ENCODE measurements at places on chromosomes 13 and 19. TPM values are rescaled to one million over a fixed set of nuclear protein-coding genes. Genes with fewer than 3 reads are reported as not detected.
A peak's percentile ranks its signal among the peaks of the same experiment; 100 is the strongest.

ERICH4 gene
- not detected for total RNA-seq

GRCh38 chr19:18227781-18228271 lies 1.6 kb upstream of the PDE4C start:
- no peak for DNase-seq
- H3K4me3 ChIP-seq, result no peak overlapping the region
- H3K27ac ChIP-seq, result no peak overlapping the region
- H3K27me3 ChIP-seq, result no peaks in the 10 kb centered on the region
- H3K36me3 ChIP-seq, result no peaks in the 10 kb centered on the region

DNA sequence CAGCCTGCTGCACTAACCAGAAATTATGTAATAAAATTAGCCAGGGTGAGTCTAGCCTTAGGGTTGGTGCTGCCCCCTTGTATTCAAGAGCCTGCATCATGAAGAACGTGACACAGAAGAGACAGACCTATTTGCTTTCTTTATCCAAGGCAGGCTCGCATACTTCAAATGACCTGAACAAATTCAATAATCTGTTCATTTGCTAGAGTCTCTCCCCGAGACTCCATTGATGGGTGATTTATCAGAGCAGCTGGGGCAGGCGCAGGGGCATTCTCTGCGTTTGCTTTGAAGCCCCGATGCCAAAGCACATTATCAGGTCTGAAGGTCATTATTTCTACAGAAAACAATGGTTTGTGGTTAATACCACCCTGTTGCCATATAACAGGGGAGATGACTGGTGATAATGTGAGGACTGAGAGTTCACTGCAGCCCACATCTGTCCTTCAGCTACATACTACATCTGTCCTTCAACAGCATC lies 520.3 kb downstream of the DIAPH3 start:
- H3K27ac ChIP-seq, result no peak overlapping the region
- H3K4me3 ChIP-seq, result no peak overlapping the region
- DNase-seq, result no peak
- peaks cover 21% of the 10 kb centered on the region for H3K4me1 ChIP-seq

DNA sequence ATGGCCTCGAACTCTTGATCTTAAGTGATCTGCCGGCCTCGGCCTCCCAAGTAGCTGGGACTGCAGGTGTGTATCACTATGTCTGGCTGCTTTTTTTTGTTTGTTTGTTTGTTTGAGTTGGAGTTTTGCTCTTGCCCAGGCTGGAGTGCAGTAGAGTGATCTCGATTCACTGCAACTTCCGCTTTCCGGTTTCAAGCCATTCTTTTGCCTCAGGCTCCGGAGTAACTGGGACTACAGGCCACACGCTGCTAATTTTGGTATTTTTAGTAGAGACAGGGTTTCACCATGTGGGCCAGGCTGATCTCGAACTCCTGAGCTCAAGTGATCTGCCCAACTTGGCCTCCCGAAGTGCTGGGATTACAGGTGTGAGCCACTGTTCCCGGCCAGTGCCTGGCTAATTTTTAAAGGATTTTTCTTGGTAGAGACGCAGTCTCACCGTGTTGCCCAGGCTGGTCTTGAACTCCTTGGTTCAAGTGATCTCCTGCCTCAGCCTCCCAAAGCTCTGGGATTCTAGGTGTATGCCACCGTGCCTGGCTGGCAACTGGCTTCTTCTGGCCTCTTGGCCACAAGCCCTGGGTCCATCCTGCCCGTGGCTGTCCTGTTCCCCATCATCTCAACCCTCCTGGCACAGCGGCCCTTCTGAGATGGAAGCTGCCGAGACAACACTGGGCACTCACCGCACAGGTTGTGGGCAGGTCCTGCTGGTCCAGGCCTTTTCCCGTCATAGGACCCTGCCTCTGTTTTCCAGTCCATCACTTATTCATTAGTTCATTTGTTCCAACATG lies 11.5 kb downstream of the TECR start:
- H3K27ac ChIP-seq, result peak overlapping the region; percentile 27
- DNase-seq, result no peak
- H3K4me3 ChIP-seq, result no peak overlapping the region
- no peaks in the 10 kb centered on the region for H3K27me3 ChIP-seq
- no peaks in the 10 kb centered on the region for H3K36me3 ChIP-seq
- peaks cover 14% of the 10 kb centered on the region for H3K4me1 ChIP-seq

- DNase-seq, result no peak
- no peaks in the 10 kb centered on the region for H3K4me1 ChIP-seq
- H3K4me3 ChIP-seq, result no peak overlapping the region
- H3K27ac ChIP-seq, result no peak overlapping the region
- H3K36me3 ChIP-seq, result no peaks in the 10 kb centered on the region
Observed at GRCh38 chr19:19527674-19528625, 761 bp upstream of the YJEFN3 start.

- H3K4me3 ChIP-seq, result no peak overlapping the region
- H3K27me3 ChIP-seq, result no peaks in the 10 kb centered on the region
- H3K27ac ChIP-seq, result peak overlapping the region; percentile 73
- H3K4me1 ChIP-seq, result peaks cover 64% of the 10 kb centered on the region
- no peak for DNase-seq
- H3K36me3 ChIP-seq, result peaks cover 3% of the 10 kb centered on the region
Observed at GRCh38 chr13:106529415-106530170, 5.9 kb downstream of the EFNB2 start.

- no peaks in the 10 kb centered on the region for H3K36me3 ChIP-seq
- peak overlapping the region; percentile 32 for H3K27ac ChIP-seq
- no peak overlapping the region for H3K4me3 ChIP-seq
- H3K27me3 ChIP-seq, result no peaks in the 10 kb centered on the region
- peaks cover 20% of the 10 kb centered on the region for H3K4me1 ChIP-seq
- DNase-seq, result no peak
Observed at GRCh38 chr19:33075519-33075918, 5.5 kb upstream of the GPATCH1 start.

UPF1 gene
- 93.8 TPM for total RNA-seq

GRCh38 chr19:48844472-48844871 lies 8.2 kb upstream of the HSD17B14 start:
- H3K4me1 ChIP-seq, result peaks cover 4% of the 10 kb centered on the region
- H3K27me3 ChIP-seq, result no peaks in the 10 kb centered on the region
- H3K4me3 ChIP-seq, result no peak overlapping the region
- peak; percentile 80 for DNase-seq
- no peaks in the 10 kb centered on the region for H3K36me3 ChIP-seq

DNA sequence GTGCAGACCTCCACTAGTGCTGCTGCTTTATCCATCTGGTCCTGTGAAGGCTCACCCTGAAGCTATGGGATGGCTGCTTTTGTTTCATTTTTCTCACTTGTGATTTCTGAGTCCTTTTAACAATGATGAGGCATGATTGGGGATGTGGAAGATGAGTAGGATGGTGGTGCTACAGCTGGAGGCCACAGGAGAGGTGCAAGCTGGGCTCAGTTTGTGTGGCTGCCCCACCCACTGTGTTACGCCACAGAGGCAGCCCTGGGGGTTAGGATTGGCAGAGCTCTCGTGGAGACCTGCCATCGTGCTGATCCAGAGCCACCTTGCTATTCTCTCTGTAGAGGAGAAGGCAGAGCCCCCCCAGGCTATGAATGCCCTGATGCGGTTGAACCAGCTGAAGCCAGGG lies 19.6 kb upstream of the QTRT1 start:
- no peak for DNase-seq
- H3K27ac ChIP-seq, result no peak overlapping the region
- no peaks in the 10 kb centered on the region for H3K27me3 ChIP-seq
- no peak overlapping the region for H3K4me3 ChIP-seq

DNA sequence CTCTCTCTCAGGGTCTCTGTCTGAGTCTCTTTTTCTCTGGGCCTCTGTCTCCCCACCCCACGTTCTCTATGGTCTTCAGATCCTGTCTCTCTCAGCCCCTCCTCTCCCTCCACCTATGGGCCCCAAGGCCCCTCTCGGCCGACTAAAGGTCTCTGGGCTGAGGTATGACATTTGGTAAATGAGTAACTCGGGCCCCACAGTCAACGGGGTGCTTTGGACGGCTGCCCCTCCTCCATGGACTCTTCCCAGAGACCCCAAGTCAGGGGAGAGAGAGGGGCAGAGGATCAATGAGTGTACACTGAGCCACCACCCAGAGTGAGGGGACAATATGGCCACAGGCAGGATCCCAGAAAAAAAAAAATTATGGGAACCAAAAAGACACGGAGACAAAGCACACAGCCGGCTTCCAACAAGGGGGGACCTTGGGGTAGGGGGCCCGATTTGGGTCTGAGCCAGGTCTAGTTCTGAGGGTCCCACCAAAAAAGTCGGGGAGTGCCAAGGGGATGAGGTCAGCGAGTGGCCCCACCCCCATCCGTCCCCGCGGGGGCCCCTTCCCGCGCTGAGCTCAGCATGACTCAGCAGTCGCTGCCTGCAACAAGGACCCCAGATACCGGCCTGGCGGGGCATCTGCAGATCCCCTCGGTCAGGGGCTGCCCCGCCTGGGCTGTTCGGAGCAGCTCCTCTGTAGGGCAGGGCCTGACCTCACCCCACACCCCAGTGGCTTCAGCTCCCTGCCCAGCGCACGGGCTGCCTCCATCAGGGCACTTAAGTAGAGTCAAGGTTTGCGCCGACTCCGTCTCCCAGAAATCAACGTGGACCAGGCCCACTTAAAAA lies 1.5 kb upstream of the FTL start:
- H3K36me3 ChIP-seq, result peaks cover 11% of the 10 kb centered on the region
- peaks cover 33% of the 10 kb centered on the region for H3K4me1 ChIP-seq
- H3K27me3 ChIP-seq, result no peaks in the 10 kb centered on the region
- H3K4me3 ChIP-seq, result peak overlapping the region; percentile 95
- H3K27ac ChIP-seq, result peak overlapping the region; percentile 96

- DNase-seq, result no peak
- no peaks in the 10 kb centered on the region for H3K36me3 ChIP-seq
- no peak overlapping the region for H3K4me3 ChIP-seq
- H3K27me3 ChIP-seq, result no peaks in the 10 kb centered on the region
- H3K4me1 ChIP-seq, result peaks cover 17% of the 10 kb centered on the region
Observed at GRCh38 chr13:26017932-26018665, 33.7 kb downstream of the SHISA2 start.

SYNE4 gene
- total RNA-seq, result 42.5 TPM

CNN1 gene
- 0.84 TPM for total RNA-seq

- H3K36me3 ChIP-seq, result no peaks in the 10 kb centered on the region
- no peaks in the 10 kb centered on the region for H3K27me3 ChIP-seq
- DNase-seq, result no peak
Observed at GRCh38 chr19:12665281-12665573, 1.3 kb downstream of the MAN2B1 start.

- no peaks in the 10 kb centered on the region for H3K4me1 ChIP-seq
- DNase-seq, result no peak
- H3K27ac ChIP-seq, result no peak overlapping the region
- H3K36me3 ChIP-seq, result no peaks in the 10 kb centered on the region
Observed at GRCh38 chr13:50171590-50172282, 156.5 kb downstream of the KCNRG start.

- DNase-seq, result no peak
- H3K4me1 ChIP-seq, result no peaks in the 10 kb centered on the region
- no peaks in the 10 kb centered on the region for H3K27me3 ChIP-seq
- H3K27ac ChIP-seq, result no peak overlapping the region
- H3K36me3 ChIP-seq, result no peaks in the 10 kb centered on the region
- H3K4me3 ChIP-seq, result no peak overlapping the region
Observed at GRCh38 chr13:75579529-75579928, 29.9 kb downstream of the UCHL3 start.

FLT3LG gene
- total RNA-seq, result 2.1 TPM

GRCh38 chr19:48368936-48369335 lies 4.8 kb downstream of the SYNGR4 start:
- no peak for DNase-seq
- H3K27ac ChIP-seq, result no peak overlapping the region
- H3K4me1 ChIP-seq, result peaks cover 6% of the 10 kb centered on the region

DNA sequence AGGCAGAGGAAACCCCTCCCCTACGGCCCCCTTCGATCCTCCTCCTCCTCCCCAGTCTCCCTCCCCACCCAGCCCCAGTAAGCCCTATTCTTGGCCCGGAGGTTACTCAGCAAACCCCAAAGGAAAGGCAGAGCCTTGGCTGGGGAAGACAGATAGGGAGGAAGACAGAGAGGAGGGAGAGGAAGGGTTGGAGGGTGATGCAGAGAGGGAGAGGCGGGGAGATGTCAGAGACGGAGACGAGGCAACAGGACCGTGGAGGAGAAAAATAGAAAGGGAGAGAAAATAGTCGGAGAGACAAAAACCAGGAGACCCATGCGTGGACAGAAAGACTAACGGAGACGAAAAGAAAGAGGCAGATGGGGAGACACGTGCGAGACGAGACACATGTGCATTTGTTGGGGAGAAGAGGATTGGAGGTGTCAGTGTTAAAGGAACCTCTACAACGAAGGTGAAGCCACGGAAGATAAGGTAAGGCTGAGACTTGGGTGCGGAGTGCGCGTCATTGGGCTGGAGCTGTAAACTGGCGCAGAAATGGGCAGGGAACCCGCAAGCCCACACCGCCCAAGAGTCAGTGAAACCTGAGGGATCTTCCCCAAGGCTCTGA lies 2.9 kb downstream of the TGFB1 start:
- no peaks in the 10 kb centered on the region for H3K27me3 ChIP-seq
- H3K4me1 ChIP-seq, result peaks cover 4% of the 10 kb centered on the region
- peak overlapping the region; percentile 73 for H3K4me3 ChIP-seq
- no peaks in the 10 kb centered on the region for H3K36me3 ChIP-seq

- no peak for DNase-seq
- H3K4me1 ChIP-seq, result peaks cover 11% of the 10 kb centered on the region
- no peak overlapping the region for H3K4me3 ChIP-seq
- peak overlapping the region; percentile 74 for H3K27ac ChIP-seq
Observed at GRCh38 chr19:45505151-45505995, 1.9 kb upstream of the VASP start.

DNA sequence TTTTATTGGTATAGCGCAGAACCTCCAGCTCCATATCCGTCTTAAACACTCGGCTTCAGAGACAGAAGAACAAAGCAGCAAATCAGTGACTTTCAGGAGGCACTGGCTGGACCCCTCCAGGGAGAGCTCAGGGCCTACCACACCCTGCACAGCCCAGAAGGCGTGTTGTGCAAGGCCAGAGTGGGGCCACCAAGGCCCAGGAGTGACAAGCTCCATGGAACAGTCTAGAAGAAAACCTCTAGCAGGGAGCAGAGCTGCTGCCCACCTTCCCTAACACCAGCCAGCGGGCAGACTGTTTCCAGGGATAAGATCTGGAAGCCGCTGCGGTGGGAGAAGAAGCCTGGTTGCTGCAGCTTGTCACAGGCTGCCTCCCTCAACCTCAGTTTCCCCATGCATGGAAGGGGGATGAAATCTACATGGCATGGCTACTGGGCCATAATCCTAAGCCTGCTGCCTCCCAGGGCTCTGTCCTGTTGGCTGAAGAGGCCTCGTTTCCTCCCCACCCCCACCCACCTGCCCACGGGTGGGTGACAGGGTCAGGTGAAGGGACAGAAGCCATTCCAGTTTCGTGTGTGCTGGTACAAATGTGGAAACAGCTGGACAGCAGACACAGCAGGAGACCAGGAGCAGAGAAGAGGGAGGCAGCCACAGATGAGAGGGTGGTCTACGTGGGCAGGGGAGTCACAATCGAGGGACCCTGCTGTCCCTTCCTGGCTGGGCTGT lies 57.4 kb downstream of the PEPD start:
- H3K4me1 ChIP-seq, result no peaks in the 10 kb centered on the region
- no peak overlapping the region for H3K27ac ChIP-seq
- H3K27me3 ChIP-seq, result no peaks in the 10 kb centered on the region
- DNase-seq, result peak; percentile 23

All from Caco-2 (cell line).